ENCODE measurements at places on chromosomes 2 and 18.

GRCh38 chr2:210188755-210189154 is 17.5 kb upstream of the KANSL1L start:
- DNase-seq = no peak

DNA sequence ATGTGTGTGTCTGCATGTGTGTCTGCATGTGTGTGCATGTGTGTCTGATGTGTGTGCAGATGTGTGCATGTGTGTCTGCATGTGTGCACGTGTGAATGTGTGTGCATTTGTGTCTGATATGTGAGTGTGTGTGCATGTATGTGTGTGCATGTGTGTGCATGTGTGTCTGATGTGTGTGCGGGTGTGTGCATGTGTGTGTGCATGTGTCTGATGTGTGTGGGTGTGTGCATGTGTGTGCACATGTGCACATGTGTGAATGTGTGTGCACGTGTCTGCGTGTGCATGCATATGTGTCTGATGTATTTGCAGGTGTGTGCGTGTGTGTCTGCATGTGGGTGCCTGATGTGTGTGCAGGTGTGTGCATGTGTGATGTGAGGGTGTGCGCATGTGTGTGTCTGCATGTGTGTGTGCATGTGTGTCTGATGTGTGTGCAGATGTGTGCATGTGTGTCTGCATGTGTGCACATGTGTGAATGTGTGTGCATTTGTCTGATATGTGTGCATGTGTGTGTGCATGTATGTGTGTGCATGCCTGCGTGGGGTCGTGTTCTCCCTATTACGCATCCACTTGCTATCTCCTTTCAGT is 470.1 kb upstream of the HS6ST1 start:
- DNase-seq = no peak

DNA sequence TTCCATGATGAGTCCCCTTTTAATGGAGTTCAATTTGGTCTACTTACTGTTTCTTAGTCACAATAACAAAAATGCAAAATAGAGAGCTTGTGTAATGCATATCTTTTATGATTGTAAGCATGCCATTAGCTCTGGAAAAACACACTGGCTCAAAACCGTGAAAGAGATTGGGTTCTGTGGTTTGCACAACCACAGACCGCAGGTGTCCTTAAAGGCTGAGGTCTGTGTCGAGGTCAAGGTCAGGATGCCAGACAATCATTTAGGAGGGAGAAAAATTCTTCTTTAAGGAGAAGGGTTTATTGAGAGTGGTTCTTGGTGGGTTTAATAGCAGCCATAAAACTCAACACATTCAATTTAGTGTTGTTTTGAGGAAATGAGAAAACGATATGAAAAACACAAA is 487.2 kb downstream of the GALR1 start:
- no peak for DNase-seq

GRCh38 chr18:78980777-78981380 is 1.3 kb downstream of the SALL3 start:
- no peak for DNase-seq

GRCh38 chr2:23589220-23589647 is 204.3 kb downstream of the KLHL29 start:
- no peak for DNase-seq

- no peak for DNase-seq
These were observed 99.9 kb downstream of the GALNT14 start for GRCh38 chr2:31038385-31038784.

DNA sequence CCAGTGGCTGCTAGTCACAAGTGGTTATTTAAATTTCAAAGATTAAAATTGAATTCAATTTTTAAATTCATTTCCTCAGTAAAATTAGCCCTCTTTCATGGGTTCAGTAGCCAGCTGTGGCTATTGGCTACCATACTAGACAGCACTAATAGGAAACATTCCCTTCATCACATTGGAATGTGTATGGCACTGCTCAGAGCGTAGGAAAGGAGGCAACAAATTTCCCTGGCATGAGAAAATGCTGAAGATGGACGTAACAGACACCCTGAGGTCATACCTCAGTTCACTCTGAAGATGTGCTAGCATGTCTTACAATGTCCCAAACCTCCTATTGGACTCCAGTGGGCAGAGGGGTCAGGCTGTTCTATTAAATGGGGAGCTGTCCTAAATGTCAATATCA is 96.4 kb downstream of the C1QL2 start:
- no peak for DNase-seq

DNA sequence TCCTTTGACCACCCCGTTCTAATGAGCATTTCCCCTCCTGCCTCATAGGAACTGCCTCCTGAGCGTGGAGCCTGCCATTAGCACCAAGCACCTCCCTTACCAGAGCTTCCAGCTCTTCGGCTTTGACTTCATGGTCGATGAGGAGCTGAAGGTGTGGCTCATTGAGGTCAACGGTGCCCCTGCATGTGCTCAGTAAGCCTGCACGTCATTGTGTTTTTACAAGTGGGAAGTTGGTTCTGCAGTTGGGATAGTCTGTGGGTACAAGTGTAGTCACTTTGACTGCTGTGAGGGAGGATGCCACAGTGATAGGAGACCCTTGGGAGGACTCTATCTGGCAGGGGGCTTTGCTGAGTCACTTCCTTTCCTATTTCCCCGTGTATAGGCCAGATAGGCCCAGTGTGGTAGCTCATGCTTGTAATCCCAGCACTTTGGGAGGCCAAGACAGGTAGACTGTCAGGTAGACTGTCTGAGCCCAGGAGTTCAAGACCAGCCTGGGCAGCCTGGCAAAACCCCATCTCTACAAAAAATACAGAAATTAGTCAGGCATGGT is 22.0 kb upstream of the POLR1B start:
- DNase-seq = no peak

DNA sequence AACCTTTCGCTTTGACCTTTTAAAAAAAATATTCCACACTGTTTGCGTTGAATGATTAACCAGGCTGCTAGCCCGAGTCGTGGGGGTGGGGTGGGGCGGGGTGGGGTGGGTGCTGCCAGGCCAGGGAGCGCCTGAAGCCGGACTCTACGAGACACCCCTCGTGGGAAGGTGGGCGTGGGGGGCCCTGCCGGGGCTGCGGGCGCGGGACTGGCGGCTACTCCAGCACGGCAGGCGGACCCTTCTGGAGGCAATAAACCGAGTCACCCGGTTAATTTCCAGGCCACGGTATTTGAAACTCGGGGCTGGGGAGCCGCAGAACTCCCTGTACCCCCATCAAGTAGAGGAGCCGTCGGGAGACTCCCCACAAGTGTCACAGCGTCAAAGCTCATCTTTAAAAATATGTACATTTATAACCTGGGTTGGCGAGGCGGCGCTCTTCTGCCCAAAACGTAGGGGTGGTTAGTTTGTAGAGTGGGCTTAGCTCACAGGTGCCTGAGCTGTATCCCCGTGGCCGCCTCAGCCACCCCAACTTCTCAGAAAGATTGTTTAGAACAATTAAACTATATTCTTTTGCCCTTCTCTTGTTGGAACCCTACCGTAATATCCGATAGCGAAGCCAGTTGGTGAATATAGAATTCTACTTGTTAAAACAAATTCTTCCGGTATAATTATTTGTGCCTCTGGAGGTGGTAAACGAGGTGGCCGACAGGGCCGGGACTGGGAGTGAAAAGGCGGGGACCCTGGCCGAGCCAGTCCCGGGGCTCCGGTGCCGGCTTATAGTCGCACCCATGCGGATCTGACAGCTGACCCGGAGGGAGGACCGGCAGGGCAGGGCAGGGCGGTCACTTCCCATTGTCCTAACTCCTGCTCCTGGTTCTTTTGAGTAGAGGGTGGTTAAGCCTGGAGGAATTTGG is 1.4 kb downstream of the B3GNT2 start:
- DNase-seq = no peak

DNA sequence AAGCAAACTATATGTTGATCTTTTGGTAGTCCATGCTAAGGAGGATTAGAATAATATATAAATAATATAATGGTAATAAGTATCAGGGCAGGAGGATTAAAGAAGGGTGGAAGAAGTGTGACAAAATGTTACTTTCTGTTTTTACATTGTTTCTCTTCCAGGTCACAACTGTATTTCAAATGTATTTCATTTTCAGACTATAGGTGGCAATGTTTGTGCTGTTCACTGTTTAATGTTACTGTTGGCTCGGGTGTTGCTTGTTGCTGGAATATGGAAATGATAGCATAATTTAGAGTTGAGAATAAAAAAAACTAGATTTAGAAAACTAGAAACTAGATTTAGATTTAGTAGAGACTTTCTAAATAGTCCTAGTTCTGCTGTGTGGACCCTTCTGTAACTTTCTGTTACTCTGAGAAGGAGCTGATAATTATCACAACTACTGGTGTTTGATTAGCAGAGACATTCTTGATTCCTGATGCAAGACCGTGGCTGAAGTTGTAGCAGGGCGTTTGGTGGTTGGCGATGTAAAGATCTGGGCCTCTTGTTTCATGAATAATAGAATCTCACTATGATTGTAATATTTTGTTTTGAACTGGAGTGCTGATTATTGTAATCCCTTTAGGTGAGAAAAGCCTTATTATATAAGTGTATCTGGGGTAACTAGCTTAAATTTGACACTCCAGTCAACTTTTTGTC is 7.9 kb downstream of the NEDD4L start:
- DNase-seq = no peak

GRCh38 chr2:64905338-64906024 is 83.7 kb upstream of the SLC1A4 start:
- no peak for DNase-seq

GRCh38 chr2:58645017-58645416 is 403.9 kb upstream of the FANCL start:
- no peak for DNase-seq

- DNase-seq = no peak
These were observed 60.7 kb downstream of the RAB27B start for GRCh38 chr18:54888933-54889332.

- DNase-seq = no peak
These were observed at the start of gene RAPGEF4 for GRCh38 chr2:172735582-172736423. TSS of gene RAPGEF4 (plus strand) at chr2:172735845. CDS start at chr2:172735984, 139 bp downstream.

DNA sequence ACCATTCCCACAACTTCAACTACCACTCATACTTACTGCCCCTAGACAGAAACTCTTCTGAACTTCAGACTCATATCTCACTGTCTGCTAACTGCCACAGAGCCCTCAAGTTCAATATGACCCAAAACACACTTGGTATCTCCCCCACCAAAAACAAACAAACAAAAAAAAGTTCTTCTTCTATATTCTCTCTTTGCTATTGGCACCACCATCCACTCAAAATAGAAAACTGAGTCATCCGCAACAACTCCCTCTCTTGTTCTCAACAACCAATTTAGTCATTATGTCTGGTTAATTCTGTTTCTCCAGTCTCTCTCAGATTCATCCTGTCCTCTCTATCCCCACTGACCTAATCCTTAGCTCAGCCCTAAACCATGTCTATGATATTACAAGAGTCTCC is 7.2 kb upstream of the DCTN1 start:
- no peak for DNase-seq

DNA sequence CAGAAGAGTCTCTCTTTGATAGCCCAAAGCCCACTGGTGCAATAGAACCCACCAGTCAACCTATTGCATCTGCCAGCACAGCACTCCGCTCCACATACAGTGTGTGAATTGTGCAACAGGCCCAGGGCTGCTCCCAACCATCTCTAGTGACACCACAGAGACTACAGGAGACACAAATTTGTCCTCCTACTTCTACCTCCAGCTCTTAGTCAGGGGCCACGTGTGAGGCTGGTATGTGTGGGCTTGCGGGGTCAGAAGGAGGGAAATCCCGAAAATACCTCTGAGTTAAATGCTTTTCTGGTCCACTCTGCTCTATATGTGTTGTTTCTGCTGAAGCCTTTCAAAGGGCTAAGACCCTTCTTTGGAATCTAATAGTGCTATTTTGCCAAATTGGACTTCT is 18.0 kb downstream of the DGUOK start:
- no peak for DNase-seq

GRCh38 chr2:205705511-205706349 is 23.4 kb downstream of the NRP2 start:
- no peak for DNase-seq

DNA sequence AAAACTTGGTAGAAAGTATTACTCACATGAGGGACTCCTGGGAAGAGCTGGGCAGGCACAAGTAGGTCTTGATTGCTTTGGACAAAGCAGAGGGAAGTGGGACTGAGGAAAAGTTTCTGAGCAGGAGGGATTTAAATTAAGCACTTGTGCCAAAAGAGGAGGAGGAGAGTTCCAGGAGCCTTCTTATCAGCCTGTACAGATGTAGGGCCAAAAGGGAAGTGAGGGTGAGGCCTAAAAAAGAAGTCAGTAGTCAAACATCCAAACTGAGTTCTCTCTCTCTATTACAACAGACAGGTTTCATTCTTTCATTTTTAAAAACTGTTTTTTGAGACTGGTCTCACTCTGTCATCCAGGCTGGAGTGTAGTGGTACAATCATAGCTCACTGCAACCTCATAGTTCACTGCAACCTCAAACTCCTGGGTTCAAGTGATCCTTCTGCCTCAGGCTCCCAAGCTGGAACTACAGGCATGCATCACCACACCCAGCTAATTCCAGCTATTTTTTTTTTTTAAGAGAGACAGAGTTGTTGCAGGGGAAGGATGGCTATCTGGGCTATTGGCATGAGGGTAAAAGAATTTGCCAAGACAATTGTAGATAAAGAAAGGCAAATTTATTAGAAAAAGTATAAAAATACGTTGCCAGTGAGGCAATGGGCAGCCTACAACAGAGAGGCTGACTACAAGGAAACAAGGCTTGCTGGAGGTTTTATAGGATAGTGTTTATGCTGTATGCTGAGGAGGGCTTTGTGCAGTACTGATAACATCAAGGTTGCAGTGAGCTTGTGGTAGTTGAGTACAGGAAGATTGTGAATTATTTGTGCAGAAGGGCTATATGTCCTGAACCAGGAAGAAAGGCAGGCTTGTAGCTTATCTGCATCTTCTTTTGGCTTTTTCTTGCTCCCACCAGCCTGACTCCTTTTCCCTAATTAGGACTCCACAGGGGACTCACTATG is 29.0 kb downstream of the CFAP210 start:
- no peak for DNase-seq

DNA sequence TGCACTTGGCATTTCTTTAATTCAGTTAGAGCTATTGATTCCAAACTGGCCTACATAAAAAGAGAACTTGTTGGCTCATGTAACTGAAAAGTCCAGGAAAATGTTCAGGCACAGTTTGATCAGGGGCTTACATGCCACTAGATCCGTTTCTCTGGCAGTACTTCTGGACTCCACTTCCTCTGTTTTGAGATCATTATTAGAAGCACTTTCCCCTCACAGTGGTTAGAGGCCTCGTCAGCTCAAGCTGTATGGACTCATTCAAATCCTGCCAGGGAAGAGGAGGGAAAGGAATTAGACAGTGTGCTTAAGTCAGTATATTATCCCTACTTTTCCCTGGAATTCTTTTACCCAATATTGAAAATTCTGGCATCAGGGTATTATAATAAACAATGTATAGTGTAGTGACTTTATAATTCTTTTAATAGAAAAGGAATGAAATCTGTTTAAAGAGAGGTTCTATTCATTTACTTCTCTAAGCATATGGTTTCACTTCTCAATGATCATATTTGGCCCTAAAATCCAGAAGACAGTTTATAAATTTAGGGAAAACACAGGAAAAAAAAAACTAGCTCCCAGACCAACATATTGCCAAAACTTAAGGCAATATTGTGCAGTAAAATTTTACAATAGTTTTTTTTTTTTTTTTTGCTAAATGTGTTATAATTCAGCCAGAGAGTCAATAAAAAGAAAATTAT is 92.0 kb downstream of the ARMC9 start:
- DNase-seq = no peak

All from cortex of kidney (tissue), 1 donor.